GM13976 (cell line): ENCODE measurements at places on chromosomes 4 and X.
A peak's percentile ranks its signal among the peaks of the same experiment; 100 is the strongest.

DNA sequence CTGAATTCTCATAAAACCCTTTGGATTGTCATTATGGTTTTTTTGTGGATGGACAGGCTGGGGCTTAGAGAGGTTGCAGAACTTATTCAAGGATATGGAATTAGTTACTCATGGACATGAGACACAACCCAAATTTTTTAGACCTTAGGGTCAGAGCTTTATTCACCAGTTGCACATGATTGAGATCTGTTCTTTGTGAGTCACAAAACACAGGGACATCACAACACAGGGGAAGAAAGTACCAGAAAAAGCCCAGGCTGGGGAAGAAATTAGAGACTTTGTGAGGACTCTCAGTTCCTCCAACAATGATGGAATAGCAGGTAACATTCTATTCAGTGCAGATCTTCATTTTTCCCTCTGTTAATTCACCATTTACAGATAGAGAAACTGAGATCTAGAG is 602.4 kb upstream of the CPEB2 start:
- no peak for DNase-seq

GRCh38 chr4:101555341-101555880 is 208.1 kb upstream of the PPP3CA start:
- no peak for DNase-seq

DNA sequence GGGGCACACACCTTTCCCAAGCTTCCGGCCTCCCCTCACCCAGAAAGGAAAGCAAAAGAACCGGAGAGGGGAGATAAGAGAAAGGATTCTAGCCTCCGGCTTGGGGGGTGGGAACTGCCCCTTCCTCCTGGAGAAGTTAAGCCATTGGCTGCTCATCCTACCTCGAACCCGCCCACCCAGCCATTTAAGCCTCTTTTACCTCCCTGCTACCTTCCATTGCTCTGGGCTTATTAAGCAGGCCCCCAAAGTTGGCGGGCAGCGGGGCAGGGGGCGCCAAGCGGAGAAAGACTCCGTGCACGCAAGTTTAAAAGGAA is 2.3 kb downstream of the MAML3 start:
- DNase-seq, result peak; percentile 50

- no peak for DNase-seq
Observed at GRCh38 chrX:22338740-22339139, 66.0 kb downstream of the CBLL2 start.

DNA sequence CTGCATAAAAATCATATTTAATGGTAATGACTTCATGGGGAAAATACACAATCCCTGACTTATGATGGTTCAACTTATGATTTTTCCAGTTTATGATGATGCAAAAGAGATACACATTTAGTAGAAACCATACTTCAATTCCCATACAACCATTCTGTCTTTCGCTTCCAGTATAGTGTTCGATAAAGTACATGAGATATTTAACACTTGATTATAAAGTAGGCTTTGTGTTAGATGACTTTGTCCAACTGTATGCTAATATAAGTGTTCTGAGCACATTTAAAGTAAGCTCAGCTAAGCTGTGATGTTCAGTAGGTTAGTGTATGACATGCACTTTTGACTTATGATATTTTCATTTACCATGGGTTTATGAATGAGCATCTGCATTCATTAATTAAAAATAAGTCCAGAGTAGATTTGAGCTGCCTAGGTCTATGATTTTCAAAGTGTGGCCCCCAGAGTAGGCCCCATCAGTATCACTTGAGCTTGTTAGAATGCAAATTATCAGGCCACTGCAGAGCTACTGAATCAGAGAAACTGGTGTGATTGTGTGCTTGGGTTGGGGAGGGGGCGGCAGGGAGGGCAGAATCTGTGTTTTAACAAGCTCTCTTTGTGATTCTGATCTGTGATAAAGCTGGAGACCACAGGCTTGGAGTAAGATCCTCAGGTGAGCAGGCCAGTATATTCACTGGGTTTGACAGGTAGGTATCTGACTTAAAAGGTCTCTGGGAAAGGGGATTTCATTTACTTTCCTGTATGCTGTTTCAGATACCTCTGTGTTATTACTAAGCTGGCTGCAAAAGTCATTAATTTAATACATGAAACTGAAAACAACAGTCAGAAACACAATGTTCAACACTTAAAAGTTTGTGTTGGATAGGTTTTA is 8.4 kb downstream of the ATP10D start:
- no peak for DNase-seq

GRCh38 chr4:108611365-108611764 is 9.0 kb upstream of the RPL34 start:
- DNase-seq, result no peak

DNA sequence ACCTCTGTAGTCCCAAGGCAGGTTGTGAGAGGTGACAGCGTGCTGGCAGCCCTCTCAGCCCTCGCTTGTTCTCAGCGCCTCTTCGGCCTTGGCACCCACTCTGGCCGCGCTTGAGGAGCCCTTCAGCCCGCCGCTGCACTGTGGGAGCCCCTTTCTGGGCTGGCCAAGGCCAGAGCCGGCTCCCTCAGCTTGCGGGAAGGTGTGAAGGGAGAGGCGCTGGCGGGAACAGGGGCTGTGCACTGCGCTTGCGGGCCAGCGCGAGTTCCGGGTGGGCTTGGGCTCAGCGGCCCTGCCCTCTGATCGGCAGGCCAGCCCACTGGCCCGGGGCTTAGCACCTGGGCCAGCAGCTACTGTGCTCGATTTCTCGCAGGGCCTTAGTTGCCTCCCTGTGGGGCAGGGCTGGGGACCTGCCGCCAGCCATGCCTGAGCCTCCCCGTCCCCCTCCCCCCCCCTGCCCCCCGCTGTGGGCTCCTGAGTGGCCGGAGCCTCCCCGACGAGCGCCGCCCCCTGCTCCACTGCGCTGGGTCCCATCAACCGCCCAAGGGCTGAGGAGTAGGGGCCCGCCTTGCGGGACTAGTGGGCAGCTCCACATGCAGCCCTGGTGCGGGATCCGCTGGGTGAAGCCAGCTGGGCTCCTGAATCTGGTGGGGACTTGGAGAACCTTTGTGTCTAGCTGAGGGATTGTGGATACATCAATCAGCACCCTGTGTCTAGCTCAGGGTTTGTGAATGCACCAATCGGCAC is 347.6 kb downstream of the KLHL13 start:
- no peak for DNase-seq

DNA sequence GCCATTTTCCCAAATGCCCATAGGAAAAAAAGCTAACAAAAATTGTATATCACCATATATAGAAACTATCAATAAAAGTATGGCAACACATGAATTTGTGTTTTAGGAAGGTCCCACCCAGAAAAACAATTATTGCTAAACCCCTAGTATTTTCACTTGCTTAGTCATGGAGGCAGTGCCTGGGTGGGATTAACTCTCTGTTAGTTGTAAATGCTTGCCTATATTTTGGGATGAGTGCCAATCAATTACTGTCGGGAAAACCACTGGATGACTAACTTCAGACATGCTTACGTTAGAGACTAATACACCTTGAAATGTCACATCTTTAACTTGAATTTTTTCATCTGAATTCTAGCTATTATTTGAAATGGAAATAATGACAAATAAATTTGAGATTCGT is 33.9 kb downstream of the TMPRSS11A start:
- no peak for DNase-seq

DNA sequence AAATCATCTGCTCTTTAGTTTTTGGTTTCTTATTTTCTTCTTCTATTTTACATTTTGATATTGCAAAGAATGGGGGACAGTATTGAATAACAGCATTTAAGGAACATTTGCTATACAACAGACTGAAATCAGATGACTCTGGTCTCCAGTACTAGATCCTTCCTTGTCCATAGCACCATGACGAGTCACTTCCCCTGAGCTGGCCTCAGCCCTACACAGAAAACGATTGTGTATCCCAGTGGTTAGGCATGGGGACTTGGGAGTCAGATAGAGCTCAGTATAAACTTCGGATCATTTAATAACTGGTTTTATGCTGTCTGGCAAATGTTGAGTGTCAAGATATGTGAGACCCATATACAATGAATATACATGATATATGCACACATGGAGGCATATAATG is 44.7 kb upstream of the BEX4 start:
- no peak for DNase-seq

DNA sequence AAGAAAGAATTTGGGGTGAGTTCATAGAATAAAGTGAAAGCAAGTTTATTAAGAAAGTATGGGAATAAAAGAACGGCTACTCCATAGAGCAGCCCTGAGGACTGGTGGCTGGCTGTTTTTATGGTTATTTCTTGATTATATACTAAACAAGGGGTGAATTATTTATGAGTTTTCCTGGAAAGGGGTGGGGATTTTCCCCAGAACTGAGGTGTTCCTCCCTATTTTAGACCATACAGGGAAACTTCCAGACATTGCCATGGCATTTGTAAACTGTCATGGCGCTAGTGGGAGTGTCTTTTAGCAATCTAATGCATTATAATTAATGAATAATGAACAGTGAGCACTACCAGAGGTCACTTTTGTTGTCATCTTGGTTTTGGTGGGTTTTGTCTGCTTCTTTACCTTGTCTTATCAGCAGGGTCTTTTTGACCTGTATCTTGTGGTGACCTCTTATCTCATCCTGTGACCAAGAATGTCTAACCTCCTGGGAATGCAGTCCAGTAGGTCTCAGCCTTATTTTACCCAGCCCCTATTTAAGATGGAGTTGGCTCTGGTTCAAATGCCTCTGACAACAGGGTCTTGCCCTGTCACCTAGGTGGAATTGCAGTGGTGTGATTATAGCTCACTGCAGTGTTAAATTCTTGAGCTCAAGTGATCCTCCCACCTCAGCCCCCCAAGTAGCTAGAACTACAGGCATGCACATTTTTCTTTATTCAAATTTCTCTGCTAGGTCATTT is 27.1 kb downstream of the RAPGEF2 start:
- no peak for DNase-seq

DNA sequence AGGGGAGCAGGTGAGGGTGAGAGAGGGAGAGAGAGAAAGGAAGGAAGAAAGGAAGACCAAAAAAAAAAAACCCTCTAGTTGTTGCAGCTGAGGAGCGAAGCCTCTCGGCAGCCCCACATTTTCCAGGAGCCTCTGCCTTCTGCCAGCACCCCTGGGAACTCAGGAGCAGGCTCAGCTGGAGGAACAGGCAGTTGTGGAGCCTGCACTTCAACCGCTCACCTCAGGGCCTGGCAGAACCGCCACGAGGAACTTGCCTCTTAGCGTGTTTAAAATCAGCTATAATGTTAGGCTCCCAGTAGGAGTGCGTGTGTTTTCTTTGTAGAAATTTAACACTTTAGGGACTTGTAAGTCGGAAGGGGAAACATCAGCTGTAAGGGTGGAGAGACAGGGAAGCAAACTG is 65.7 kb downstream of the SEL1L3 start:
- DNase-seq, result no peak

DNA sequence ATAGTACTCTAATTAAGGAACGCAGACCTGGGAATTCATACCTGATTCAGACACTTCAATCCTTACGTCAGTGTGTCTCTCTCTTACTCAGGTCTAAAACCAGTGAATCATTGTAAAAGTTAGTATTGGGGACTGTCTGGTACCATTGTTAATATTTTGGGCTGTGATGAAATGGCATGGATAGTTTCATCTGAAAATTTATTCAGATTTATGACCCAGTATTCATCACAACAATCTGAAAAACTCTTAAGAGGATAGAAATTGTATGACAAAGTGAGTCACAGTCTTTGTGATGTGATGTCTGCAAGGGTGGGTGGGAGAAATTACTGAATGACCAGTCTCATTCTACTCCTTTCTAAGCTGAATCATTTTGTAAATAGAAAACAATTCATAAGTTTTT is 10.3 kb downstream of the FGF2 start:
- no peak for DNase-seq

GRCh38 chr4:128670513-128670912 is 139.0 kb upstream of the JADE1 start:
- DNase-seq, result no peak

GRCh38 chr4:56971383-56971782 is 6.0 kb downstream of the NOA1 start:
- DNase-seq, result no peak

- DNase-seq, result no peak
Observed at GRCh38 chrX:110089656-110090403, 86.9 kb downstream of the TMEM164 start.

DNA sequence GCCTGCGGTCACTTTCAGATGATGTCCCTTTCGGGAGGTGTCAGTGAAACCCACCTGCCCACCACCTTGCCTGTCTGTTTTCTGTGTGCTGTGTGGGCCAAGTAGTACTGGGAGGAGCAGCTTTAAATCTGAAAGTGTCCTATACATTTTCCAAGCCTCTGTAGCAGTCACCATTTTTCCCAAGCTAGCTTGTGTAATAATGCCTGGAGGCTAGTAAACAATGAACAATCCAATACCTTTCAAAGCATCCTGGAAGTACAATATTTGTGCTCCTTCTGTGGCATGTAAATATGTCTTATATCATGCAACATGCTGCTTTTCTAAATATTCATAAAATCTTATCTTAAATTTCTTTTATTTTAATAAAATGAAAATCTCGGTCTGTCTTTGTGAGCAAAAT is 111.6 kb upstream of the C1GALT1C1 start:
- DNase-seq, result no peak

- no peak for DNase-seq
Observed at GRCh38 chr4:42724451-42724850, 67.5 kb upstream of the ATP8A1 start.

- no peak for DNase-seq
Observed at GRCh38 chr4:153758688-153759406, 977 bp downstream of the RNF175 start.

GRCh38 chr4:11423465-11423864 is 5.2 kb downstream of the HS3ST1 start:
- DNase-seq, result no peak

- peak; percentile 17 for DNase-seq
Observed at GRCh38 chrX:108735679-108736508, 469 bp downstream of the IRS4 start.

GRCh38 chr4:87353592-87353991 is 30.9 kb upstream of the HSD17B13 start:
- DNase-seq, result peak; percentile 54

GRCh38 chr4:20805716-20806115 is 105.5 kb downstream of the PACRGL start:
- no peak for DNase-seq

GRCh38 chr4:182174979-182175378 is 68.2 kb upstream of the TENM3 start:
- DNase-seq, result no peak

- no peak for DNase-seq
Observed at GRCh38 chr4:52012651-52013050, 7.5 kb downstream of the LRRC66 start.

- DNase-seq, result no peak
Observed at GRCh38 chr4:126568652-126569570, 1063.8 kb upstream of the INTU start.

DNA sequence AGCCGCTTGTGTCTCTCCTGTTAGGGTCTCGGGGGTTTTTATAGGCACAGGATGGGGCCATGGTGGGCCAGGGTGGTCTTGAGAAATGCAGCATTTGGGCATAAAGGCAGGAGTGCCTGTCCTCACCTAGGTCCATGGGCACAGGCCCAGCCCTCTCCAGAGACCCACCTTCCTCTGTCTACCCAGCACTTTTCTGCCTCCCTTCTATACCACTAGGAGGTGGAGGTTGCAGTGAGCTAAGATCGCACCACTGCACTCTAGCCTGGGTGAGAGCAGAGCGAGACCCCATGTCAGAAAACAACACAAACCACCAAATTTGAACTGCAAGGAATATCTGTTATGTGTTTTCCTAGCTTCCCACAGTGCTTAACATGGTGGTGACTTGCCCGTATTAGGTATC is 38.0 kb downstream of the MOB1B start:
- DNase-seq, result no peak
